T-helper 2 cell (primary cell): ENCODE measurements at places on chromosomes 5 and 9.

DNA sequence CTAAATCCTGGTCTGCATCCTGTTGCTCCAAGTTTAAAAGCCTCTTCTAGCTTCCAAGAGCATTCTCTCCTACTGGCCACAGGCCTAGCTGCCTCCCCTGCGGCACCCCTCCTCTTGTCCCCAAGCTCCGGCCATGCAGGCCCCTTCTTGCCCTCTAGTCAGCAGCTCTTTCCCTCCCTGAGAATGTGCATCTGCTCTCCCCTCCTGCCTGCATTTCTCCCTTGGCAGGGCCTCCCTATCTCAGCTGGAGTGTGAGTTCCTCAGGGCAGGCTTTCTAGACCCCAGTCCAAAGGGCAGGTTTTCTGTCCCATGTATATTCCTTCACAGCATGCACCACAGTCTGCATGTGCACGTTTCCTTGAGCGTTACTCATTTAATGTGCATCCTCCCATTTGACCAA, 24.6 kb upstream of the BARX1 start:
- DNase-seq, result no peak

- no peak for DNase-seq
Observed at GRCh38 chr9:112866662-112867274, 23.9 kb downstream of the SLC46A2 start.

DNA sequence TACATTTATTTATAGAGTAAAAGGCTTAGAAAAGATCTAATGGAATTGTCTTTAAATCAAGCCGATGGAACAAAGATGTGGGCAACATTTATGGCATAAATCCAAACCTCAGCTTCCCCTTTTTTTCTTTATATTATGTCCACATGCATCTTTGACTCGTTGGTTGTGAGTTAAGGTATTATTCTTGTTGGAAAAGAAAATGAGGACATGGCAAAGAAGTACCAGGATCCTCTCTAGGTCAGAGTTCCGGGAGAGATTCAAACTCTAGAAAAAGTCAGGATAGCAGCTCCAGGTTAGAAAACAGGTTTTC, 508 bp upstream of the NME5 start:
- DNase-seq, result no peak

- DNase-seq, result no peak
Observed at GRCh38 chr9:21432672-21433425, 7.4 kb upstream of the IFNA1 start.

DNA sequence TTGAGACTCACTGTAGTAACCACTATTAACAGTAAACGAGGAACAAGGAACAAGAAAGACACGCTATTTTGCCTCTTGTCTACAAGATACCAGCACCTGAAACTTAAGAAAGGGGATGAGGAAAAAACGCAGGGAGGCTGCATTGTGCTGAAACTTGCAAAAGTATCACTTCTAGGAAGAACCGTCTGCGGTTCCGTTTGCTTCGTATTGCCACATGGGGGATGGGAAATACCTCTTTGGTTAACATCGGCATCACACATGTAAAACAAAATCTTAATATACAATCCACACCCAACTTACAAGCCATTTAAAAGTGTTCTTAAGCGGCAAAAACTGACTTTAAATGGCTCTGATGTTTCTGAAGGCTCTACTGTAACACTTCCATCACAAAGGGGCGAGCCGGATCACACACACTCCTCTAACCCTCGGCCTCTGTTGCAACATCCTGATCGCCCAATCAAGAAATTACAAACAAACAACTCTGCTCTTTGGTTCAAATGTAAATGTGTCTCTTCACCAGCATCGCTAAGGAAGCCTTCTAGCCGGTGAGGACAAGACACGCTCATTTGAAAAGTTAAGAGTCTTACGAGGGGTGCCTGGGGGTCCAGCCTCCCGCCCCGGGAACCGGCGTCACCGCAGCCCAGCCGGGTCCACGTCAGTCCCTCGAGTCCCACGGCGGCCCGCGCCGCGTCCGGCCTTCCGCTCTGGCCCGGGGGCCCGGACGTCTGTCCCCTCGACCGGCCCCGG, 621 bp downstream of the SEC16A start:
- DNase-seq, result no peak

DNA sequence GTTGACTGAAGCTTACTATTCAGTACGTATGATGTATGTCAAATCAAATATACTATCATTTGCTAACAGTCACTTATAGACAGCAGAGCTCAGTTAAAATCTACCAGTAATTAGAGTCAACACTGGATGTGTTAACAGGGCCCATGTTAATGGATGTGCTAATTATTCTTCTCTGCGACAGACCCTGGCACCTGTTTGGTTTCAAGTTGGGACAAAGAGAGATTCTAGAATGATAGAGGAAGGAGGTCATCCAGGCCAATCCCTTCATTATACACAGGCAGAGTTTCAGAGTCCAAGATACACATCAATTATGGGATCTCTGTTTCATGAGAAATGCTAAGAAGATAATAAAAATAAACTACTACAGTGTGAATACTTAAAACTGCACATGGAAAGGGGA, 615.0 kb downstream of the ZNF608 start:
- no peak for DNase-seq
